NCI-H2171 treated with DMSO at 0.1 percent for 48 hours (cell line): ENCODE measurements at places on chromosomes 16 and 17.

- no peak for DNase-seq
Observed at GRCh38 chr17:44005527-44006271, 1.3 kb downstream of the NAGS start.

GRCh38 chr16:66175636-66176035 is 190.9 kb upstream of the CDH5 start:
- no peak for DNase-seq

GRCh38 chr17:57560319-57560705 is 184.8 kb downstream of the CCDC182 start:
- DNase-seq, result no peak

DNA sequence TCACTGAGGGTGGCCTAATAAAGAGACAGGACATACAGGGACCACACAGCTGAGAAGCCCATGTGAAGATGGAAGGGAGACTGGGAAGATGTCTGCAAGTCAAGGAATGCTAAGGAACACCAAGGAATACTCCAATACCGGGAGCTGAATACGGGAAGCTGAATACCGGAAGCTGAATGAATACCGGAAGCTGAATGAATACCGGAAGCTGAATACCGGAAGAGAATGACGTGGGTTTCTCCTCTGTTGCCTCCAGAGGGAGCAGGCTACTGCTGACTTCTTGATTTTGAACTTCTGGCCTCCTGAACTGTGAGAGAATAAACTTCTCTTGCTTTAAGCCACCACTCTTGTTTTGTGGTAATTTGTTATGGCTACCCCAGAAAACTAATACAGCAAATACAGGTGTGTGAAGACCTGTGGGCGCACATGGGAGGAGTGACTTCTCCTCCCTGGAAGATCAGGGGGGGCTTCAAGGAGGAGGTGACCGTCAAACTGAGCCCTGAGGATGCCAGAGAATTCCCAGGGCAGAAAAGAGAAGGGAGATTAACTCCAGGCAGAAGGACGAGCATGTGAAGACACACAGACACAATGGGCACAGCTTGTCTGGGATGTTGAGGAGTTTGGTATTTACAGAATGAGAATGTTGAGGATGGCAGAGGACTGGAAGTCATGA is 259.9 kb downstream of the IRF8 start:
- no peak for DNase-seq

GRCh38 chr16:50591800-50592771 is 43.9 kb downstream of the NKD1 start:
- no peak for DNase-seq

DNA sequence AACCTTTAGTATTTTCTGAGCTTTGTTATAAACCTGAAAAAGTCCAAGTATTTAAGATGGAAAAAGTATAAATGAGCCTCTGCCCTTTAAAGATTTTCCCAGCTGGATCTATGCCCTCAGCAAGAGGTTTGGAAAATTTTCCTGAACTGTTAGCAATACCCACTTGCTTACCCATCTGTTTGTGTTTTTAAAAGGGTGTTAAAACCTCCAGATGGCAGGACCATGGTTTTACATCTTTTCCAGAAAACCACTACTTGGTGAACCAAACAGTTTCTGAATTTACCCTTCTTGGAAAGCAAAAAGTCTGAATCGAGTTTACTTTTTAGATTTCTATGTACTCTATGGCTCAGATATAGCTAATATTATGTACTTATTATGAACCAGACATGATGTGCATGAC is 719 bp downstream of the PMFBP1 start:
- DNase-seq, result peak; percentile 80

- DNase-seq, result no peak
Observed at GRCh38 chr17:44132275-44132821, 8.9 kb upstream of the HDAC5 start.

DNA sequence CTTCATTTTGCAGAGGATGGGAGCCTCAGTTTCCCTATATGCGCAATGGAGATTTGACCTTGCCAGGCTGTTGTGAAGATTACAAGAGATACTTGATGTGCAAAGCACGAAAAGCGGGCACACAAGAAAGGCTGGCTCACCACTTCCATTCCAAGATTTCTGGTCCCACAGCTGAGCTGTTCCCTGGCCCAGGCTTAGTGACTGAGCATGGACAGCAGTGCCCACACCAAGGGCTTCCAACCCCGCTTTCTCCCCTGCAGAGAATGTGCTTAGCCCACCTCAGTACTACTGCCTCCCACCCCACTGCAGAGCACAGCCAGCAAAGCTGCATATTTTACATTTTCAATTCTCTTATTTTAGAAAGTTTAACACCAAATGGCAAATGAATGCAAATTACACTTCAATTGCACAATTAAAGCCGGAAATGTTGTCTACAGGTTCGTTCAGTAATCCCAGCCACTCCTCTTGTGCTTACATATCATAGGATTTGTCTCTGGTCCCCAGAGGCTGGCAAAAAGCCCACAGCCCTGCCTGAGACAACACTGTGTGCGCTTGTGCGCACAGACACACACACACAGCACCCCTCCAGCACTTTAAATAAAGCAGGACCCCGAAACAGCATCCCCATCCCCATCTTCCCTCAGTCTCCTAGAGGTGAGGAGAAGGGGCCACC is 51.8 kb downstream of the VAC14 start:
- no peak for DNase-seq

DNA sequence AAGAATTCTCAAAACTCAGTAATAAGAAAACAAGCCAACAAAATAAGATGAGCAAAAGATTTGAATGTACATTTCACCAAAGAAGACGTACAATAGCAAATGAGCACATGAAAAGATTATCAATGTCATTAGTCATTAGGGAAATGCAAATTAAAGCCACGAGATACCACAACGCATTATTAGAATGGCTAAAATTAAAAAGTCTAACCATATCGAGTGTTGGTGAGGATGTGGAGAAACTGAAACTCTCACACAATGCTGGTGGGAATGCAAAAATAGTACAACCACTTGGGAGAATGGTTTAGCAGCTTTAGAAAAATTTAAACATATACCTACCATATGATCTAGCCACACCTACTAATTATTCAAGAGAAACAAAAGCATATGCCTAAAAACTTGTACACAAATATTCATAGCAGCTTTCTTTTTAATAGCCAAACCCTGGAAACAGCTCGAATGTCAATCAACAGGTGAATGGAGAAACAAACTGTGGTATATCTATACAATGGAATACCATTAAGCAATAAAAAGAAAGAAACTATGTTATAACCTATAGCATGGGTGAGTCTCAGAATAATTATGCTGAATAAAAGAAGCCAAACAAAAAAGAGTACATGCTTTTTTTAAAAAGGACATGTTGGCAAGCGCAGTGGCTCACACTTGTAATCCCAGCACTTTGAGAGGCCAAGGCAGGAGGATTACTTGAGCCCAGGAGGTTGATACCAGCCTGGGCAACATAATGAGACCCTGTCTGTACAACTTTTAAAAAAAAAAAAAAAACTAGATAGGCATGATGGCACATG is 103.6 kb downstream of the LITAF start:
- no peak for DNase-seq

- DNase-seq, result no peak
Observed at GRCh38 chr17:80104956-80105375, 3.6 kb downstream of the GAA start.

DNA sequence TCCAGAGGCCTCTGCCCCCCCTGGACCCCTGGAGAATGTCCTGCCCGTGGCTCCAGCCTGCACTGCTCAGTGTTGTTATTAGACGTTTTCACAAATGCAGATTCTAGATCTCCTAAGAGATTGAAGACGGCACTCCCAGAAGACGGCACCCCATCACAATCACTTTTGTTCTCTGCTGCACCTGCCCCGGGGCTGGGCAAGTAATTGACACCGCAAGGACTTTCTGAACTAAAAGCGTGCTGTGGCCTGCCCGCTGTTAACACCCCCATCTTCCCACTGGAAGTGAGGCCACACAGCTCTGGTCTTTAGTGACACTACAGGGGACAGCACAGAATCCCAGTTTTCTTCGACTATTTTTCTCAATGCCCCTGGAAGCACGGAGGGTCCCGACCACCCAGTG is 256.9 kb downstream of the ENGASE start:
- peak; percentile 64 for DNase-seq
